A549 (cell line): ENCODE measurements at places on chromosomes 4 and X.

- DNase-seq: no peak
These were observed 120.1 kb upstream of the MED14 start for GRCh38 chrX:40855411-40855810.

DNA sequence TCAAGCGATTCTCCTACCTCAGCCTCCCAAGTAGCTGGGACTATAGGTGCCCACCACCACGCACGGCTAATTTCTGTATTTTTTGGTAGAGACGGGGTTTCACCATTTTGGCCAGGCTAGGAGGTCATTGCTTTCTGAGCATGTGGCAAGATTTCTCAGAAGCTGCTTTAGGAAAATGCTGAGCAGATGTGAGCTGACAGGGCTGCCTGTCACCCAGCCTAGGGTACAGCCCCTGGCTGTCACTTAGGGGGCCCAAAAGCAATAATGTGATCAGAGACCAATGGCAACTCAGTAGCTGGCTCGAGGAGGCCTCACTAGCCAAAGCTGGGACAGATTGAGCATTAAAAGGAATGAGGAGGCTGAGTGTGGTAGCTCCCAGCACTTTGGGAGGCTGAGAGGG lies 64.8 kb downstream of the TNIP2 start:
- DNase-seq: no peak

- DNase-seq: no peak
These were observed 29.7 kb upstream of the PPP2R2C start for GRCh38 chr4:6502147-6502546.

DNA sequence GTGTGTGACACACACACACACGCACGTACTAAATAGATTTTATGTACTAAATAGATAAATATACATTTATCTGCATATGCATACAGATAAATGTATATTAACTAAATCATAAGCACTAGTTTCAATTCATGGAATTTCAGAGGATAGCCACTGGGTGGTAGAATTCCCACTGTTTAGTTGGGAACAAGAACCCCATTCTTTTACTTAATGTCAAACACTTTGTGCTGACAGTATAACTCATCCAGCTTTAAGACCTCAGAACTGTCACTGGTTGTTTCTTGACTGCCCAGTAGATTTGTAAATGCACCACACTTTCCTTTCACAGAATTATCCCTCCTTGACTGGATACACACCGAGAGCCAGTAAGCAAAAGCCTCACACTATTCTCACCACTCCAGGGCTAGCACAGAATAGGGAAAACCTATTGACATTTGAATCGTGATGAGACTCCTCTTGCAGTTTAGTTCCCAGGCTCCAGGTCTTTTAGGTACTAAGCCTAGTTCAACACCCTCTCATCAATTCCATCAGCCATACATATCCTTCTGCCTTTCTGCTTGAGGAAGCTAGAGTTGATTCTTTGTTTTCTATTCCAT lies 32.4 kb downstream of the PPARGC1A start:
- DNase-seq: no peak

GRCh38 chrX:132412208-132412607 lies 76.6 kb downstream of the MBNL3 start:
- no peak for DNase-seq

- no peak for DNase-seq
These were observed 577.1 kb downstream of the ANKRD50 start for GRCh38 chr4:124135409-124135813.

GRCh38 chrX:149837639-149838038 lies 43.3 kb upstream of the MAGEA8 start:
- DNase-seq: no peak

- DNase-seq: no peak
These were observed 133.7 kb downstream of the AMELX start for GRCh38 chrX:11426712-11427452.

DNA sequence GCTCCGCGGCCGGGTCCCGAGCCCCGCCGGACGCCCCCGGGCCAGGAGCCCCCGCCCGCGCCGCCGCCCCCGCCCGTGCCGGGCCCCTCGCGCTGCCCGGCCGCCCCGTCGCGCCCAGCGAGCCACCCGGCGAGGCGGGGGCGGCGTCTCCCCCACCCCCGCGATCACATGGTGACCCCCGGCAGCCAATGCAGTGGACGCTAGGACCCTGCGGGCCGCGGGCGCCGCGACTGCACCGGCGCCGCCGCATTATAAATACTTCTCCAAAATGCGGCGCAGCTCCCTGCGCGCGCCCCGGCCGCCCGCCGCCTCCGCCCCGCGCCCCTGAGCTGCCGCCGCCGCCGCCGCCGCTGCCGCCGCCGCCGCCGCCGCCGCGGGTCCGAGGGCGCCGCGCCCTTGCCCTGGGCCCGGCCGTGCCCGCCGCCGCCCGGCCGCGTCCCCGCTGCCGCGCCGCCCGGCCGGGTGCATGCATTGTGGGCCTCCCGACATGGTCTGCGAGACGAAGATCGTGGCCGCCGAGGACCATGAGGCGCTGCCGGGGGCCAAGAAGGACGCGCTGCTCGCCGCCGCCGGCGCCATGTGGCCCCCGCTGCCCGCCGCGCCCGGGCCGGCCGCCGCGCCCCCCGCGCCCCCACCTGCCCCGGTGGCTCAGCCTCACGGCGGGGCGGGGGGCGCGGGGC lies at the start of gene NAT8L:
Gene NAT8L (plus strand): TSS at position 282 of the 680 bp plus-strand sequence. CDS start 185 bp downstream, at position 467.
- DNase-seq: peak; percentile 42

DNA sequence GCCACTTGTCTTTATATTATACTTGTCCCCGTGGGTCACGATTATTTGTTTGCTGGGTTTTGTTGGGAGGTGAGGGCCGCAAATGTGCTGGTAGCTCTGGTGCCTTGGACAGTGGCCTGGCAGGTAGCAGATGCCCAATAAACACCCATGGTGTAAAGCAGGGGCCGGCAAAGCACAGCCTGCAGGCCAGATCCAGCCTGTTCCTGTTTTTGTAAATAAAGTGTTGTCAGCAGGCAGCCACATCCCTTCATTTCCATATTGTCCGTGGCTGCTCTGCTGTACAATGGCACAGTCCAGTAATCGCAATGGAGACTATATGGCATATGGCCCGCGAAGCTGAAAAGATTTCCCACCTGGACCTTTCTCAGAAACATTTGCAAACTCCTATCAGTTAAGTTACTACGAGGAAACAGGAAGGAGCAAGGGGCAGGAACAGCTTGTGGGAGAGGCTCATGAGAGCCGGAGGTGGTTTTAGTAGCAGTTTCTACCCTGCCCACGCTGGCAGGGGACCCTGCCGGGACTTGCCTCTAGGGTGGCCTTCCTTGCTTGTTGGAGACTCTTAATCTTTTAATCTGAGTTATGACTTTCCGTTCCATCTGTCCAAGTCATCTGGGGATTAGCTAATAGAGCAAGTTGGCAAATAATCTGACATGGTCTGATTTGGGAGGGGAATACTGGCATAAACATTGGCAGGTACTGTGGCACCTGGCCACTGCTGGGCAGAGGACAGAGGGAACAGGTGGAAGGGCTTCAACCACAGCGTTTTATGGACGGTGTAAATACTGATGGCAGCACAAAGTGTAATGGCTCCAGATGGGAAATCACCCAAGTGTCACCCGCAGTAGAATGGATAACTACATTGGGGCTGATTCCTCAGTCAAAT lies 19.6 kb downstream of the CLCN4 start:
- no peak for DNase-seq

DNA sequence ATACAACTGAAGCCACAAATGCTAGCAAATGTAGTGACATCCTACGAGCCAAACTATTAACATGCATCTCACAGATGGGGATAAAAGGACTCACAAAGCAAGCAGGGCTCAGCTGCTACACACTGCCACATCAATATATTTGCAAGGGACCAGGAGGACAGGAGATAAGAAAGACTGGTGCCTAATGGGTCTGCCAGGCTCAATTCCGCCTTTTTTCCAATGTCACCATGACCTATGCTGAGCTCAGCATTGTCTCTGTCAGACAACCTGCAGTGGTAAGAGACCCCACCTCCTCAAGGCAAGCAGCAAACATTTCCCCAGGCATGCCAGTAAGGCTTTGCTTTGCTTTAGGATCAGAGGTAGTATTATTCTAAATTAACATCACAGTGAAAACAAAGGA lies 435 bp downstream of the DCX start:
- DNase-seq: no peak

DNA sequence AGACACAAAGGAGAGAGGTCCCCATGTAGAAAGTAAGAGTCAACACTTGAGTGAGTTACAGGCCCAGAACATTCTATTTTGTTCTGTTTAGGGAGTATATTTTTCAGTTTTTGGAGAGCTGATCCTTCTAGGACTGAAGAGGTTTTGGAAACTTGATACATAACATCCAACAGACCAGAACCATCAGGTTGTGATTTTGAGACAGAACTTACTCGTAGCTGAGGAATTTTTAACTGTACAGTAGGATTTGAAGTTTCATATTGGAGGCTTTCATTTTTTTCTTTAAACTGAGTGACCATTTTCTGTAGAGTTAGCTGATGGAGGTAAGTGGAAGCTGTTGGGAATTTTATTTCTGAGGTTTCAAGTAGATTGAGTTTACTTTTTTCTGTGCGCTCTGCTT lies 73.3 kb downstream of the NCAPG start:
- no peak for DNase-seq

GRCh38 chr4:139587446-139587845 lies 31.4 kb upstream of the SETD7 start:
- DNase-seq: no peak

DNA sequence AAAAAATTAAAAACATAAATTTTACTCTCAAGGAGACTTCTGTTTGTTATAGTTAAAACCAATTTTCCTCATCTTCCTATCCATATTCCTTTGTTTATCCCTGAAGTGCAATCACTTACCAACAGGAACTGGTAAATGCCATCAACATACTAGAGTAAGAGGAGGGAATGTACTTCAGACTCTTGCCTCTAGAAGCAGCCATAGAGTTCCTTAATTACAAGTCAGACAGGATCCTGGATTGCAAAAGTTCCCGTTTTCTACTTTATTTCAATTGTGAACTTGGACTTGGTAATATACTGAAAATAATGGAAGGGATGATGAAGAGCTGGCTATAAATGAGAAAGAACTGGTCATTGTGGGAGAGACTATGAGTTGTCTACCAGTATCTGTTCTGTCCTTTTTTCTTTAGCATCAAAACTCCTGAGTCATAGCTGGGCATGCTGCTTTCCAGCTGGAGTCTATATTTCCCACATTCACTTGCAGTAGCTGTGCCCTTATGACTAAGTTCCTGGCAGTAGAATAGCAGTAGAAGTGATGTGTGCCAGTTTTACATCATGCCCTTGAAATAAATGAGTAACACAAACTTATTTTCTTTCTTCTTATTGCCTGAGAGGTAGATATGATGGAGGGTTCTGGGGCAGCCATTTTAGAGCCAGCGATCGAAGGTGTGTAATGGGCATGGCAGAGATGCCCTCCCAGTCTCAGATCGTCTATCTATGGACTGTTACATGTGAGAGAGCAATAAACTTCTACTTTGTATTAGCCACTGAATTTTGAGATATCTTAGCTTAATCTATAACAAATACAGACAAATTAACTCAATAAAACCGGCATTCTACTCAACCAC lies 26.8 kb upstream of the SPARCL1 start:
- peak; percentile 14 for DNase-seq

GRCh38 chr4:41485041-41485440 lies 52.9 kb upstream of the LIMCH1 start:
- no peak for DNase-seq

- DNase-seq: no peak
These were observed 53.1 kb downstream of the GSX2 start for GRCh38 chr4:54152846-54153600.

- no peak for DNase-seq
These were observed 145.7 kb downstream of the RELL1 start for GRCh38 chr4:37540486-37540885.

- DNase-seq: no peak
These were observed 172.9 kb upstream of the TTC29 start for GRCh38 chr4:147118528-147118927.

DNA sequence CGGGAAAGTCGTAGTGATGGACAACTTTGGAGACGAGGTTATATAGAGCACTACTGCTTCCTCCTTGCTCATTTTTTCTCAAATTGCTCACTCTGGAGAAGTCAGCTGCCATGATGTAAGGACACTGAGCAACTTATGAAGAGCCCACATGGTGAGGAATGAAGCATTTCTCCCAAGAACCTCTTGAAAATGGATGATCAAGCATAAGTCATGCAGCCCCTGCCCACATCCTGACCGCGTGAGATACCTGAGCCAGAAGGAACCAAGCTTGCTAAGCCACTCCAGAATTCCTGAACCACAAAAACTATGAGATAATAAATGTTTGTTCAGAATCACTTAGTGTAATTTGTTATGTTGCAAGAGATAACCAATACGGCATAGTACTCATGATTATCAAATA lies 42.8 kb downstream of the PDE5A start:
- DNase-seq: no peak

GRCh38 chrX:121161501-121161933 lies 114.1 kb downstream of the GLUD2 start:
- no peak for DNase-seq

- DNase-seq: no peak
These were observed 22.8 kb upstream of the ARHGAP24 start for GRCh38 chr4:85452058-85452731.

GRCh38 chrX:103396660-103397059 lies 20.3 kb downstream of the BEX3 start:
- DNase-seq: no peak

- DNase-seq: no peak
These were observed 34.2 kb upstream of the FAT1 start for GRCh38 chr4:186757696-186758355.

GRCh38 chr4:16386711-16387320 lies 160.5 kb upstream of the TAPT1 start:
- no peak for DNase-seq

DNA sequence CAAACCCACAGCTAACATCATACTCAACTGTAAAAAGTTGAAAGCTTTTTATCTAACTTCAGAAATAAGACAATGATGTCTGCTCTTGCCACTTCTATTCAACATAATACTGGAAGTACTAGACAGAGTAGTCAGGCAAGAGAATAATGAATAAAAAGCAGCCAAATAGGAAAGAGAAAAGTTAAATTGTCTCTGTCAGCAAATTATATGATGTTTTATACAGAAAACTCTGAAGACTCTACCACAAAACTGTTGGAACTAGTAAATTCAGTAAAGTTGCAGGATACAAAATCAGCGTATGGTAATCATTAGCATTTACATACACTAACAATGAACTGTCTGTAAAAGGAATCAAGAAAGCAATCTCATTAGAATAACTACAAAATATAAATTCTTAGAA lies 752.9 kb upstream of the CT83 start:
- DNase-seq: no peak
